ENCODE measurements at places on chromosomes 7 and 10.

DNA sequence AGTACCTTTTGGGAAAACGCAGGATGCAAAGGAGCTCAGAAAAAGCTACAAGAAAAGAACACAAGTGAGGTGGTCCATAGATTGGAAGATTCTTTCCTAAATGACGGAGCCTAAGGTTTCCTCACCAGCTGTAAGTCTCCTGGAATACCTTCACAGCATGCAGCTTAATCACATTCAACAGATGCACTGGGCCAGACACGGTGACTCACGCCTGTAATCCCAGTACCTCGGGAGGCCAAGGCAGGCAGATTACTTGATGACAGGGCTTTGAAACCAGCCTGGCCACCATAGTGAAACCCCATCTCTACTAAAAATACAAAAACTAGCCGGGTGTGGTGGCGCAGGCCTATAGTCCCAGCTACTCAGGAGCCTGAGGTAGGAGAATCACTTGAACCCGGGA lies 228.7 kb downstream of the FRMD4A start:
- no peak overlapping the region for H3K27ac ChIP-seq
- H3K27me3 ChIP-seq, result no peaks in the 10 kb centered on the region
- no peak overlapping the region for H3K4me3 ChIP-seq
- no peaks in the 10 kb centered on the region for H3K36me3 ChIP-seq

DNA sequence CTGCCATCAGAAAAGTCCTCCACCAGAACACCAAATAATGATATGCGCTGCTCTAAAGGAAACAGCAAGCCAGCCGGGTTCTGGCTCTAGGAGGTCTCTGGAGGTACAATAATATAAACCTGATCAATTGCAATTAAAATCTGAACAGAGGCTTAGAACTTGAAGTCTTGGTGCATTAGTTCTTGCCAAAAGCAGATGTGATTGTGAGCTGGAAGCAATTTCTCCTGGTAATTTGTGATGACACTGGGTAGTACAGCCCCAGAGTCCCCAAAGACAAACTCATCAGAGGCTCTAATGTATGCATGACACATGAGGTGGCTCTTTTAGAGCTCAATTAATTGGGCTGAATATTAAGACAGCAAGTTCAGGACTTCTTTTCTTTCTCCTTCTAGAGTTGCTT lies 3.3 kb downstream of the ETV1 start:
- no peak for DNase-seq
- H3K27me3 ChIP-seq, result no peaks in the 10 kb centered on the region
- no peak overlapping the region for H3K4me3 ChIP-seq
- no peaks in the 10 kb centered on the region for H3K4me1 ChIP-seq

DNA sequence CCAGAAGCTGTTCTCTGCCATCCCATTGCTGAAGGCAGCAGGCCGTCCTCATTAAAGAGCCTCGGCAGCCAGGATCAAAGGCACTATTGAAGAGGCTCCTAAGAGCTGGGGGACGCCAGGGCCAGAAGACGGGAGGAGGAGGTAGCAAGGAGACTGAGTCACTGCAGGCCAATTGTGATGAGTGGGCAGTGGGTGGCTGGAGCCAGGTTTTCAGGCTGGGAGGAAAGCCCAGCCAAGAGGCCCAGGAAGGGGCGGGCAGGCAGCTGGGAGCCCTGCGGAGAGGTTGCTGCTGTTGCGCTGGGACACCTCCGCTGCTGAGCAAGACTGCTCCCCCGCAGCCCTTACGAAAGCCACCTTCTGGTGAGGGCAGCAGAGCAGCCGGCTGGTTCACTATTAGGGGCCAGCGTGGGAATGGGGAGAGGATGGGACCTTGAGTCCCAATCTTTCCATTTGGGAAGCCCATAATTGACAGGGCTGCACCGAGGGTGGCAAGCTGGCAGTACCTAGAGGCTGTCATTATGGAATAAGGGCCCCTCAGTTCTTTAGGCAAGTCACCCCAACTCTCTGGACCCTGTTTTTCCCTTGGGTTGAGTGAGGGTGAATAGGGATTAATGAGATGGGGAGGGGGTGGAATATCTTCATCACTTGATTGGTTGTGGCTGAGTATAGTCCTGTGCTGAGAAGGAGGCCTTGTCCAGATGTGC lies 48.4 kb downstream of the UNC5B start:
- no peak overlapping the region for H3K4me3 ChIP-seq
- H3K27ac ChIP-seq, result no peak overlapping the region
- peaks cover 25% of the 10 kb centered on the region for H3K27me3 ChIP-seq
- no peaks in the 10 kb centered on the region for H3K36me3 ChIP-seq
- no peaks in the 10 kb centered on the region for H3K4me1 ChIP-seq
- no peak for DNase-seq

DNA sequence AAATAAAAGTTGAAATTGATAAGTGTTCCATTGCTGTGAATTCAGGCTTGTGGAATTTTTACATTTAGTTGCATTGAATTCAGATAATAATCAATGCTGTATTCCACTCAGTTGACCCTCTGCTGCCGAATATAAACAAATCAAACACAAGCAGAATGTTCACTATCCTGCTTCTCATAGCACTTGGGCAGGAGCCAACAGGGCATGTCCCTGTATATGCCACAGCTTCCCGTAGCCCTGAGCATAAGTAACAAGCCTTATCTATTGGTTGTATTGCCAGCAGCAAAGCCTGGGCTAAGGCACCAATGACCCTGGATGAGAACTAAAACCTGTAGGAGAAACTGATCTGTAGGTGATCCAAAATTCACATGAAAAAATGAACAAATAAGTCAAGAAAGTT lies 145.9 kb downstream of the ARHGAP12 start:
- H3K4me1 ChIP-seq, result no peaks in the 10 kb centered on the region
- no peak overlapping the region for H3K27ac ChIP-seq
- no peak for DNase-seq
- peaks cover 4% of the 10 kb centered on the region for H3K27me3 ChIP-seq

DNA sequence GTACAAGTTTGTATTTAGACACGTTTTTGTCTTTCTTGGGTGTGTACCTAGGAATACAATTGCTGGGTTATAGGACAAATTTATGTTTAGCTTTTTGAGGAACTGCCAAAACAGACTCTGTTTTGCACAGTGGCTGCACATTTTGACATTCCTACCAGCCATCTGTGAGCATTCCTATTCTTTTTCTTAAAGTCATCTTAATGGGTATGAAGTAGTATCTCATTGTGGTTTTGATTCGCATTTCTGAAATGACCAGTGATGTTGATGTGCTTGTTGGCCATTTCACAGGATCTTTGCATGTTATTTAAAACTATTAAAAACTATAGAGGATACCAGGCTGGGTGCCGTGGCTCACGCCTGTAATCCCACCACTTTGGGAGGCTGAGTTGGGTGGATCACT lies 32.6 kb upstream of the IL15RA start:
- no peak overlapping the region for H3K4me3 ChIP-seq
- H3K27me3 ChIP-seq, result peaks cover 8% of the 10 kb centered on the region
- DNase-seq, result no peak
- H3K27ac ChIP-seq, result no peak overlapping the region

DNA sequence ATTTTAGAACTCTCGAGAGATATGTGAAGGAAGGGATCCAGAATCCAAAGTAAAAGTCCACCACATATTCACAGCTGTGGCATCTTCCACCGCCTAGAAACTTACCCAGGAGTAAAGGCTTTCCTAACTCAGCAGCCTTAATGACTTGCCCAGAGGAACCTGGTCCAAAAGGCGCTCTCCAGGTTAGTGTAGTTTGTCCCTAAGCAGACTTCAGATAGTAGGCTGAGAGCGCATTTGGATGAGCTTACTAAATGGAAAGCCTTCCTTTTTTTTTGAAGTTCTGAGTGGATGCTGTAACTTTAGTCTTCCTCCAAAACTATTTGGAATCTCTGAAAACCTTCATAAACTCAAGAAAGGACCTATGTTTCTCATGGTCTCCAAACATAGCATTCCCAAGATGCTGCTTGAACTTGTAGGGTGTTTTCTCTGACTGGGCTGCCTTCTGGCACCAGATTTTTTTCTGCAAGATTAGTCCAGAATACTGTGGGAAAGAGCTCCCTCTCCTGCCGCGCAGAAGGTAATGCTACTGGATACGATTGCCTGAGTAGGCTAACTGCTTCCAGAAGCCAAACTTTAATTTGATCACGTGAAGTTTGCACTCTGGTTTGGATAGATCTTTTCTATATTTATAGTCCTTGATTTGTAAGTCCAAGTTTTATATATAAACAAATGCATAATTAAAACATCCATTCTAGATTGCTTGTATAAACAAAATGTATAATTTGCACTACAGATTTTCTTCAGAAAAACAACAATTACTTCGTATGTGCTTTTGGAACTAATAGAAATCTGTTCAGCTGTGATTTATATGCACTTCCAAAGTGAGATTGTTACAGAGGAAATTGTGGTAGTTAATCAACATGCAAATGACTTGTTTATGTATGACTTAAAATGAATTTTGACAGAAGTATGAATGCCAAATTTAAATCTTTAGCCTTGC lies 19.6 kb upstream of the GPR37 start:
- H3K4me1 ChIP-seq, result no peaks in the 10 kb centered on the region
- no peak overlapping the region for H3K27ac ChIP-seq
- no peak overlapping the region for H3K4me3 ChIP-seq
- no peaks in the 10 kb centered on the region for H3K36me3 ChIP-seq
- no peak for DNase-seq

DNA sequence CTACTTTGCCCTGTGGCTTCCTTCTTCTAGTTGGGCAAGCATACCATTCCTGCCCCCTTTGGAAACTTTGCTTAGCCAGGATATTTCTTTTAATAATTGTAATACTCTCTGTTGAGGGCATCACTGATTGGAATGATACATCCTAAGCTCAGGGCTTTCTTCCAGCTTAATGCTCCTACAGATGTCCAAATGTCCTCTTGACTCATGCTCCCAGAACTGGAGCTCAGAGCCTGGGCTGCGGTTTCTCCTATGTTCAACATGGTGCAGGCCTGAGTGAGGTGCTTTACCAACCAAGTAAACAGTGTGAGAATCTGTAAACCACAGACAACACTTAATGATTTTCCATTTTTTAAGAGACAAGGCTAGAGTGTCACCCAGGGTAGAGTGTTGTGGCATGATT lies 108.6 kb downstream of the LRRC4 start:
- H3K4me3 ChIP-seq, result no peak overlapping the region
- peaks cover 2% of the 10 kb centered on the region for H3K4me1 ChIP-seq
- DNase-seq, result no peak
- peaks cover 1% of the 10 kb centered on the region for H3K36me3 ChIP-seq

All from activated naive CD4-positive, alpha-beta T cell treated with anti-CD3 and anti-CD28 coated beads, Interleukin-2, amount 10 ng/mL, durations not matched to agents 7 days and 5 days (primary cell).